Stimulated activated naive B cell treated with anti-CD40 and anti-IgM and Interleukin-4, amounts not matched to agents 10 μg/mL and 1 μg/mL and 100 μg/mL, for 72 hours (primary cell): ENCODE measurements at places on chromosomes 2 and 18.

DNA sequence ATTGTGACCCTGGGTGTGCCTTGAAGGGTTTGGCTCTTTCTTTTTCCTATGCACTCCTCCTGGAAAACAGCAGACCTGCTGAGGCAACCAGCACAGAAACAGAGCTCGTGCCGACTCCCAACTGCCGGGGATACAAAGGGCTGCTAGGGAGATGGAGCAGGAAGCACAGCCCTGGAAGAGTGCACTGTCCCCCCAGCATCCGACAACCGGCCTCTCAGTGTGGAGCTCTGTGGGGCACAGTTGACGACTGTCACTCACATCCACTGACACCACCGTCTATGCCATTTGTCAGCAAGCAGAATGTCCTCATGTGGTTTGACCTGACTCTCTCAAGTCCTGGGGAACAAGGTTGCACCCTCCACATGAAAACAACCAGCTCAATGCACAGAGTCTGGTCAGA lies 290.4 kb downstream of the TNS1 start:
- no peak for DNase-seq

DNA sequence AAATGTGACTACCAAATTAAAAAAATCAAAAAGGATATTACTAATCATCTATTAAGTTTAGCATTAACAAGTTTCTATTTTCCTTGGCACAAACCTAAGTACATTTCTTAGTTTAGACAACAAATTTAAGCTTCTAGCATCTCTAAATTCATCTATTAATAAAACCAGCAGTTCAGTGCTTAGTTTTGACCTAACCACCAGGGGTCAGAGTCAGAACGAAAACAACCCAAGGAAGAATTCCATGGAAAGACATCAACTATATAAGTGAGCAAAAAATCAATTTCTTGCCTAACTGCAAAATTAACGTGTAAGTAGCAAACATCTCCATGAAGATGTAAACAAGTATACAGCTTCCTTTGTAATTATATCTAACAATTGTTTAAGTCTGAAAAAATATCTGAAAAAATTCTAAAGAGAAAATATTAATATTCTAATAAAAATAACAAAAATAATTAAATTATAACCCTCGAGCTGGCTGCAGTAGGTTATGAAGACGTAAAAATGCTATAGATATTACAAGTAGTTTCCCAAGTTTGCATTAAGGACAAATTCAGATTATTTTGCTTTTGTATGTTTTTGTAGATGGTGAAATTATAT lies 83.7 kb downstream of the CERKL start:
- no peak for DNase-seq

GRCh38 chr2:235050980-235051351 lies 99.1 kb downstream of the SH3BP4 start:
- DNase-seq = no peak

- DNase-seq = no peak
These were observed 10.7 kb upstream of the RNF103 start for GRCh38 chr2:86634352-86634751.

GRCh38 chr2:44967056-44967455 lies 25.6 kb downstream of the SIX3 start:
- DNase-seq = no peak
